ENCODE measurements at places on chromosomes 6 and 20.

DNA sequence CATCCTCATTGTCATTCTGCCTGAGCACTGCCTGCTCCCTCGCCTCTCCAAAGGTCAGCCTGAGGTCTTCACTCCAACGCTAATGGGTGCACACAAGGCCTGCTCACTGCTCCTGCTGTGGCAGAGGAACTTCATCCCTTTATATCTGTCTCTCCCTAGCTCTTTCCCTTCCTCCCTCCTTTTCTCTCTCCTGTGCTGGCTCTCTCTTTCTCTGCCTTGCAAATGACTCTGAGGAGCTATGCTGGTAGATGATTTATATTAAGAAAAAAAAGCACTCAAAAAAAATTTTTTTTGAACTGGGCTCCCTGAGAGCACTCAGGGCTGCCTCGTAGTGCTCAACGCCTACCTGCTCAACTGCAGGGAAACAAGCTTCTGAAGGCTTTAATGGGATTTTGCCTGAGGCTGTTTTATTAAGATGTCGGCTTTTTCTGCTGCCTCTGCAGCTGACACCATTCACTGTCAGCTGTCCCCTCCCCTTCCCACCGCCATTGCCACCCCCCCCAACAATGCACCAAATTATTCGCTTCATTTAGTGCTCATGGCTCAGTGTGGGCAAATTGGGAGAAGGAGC, 137.7 kb upstream of the DEFB112 start:
- DNase-seq: no peak

DNA sequence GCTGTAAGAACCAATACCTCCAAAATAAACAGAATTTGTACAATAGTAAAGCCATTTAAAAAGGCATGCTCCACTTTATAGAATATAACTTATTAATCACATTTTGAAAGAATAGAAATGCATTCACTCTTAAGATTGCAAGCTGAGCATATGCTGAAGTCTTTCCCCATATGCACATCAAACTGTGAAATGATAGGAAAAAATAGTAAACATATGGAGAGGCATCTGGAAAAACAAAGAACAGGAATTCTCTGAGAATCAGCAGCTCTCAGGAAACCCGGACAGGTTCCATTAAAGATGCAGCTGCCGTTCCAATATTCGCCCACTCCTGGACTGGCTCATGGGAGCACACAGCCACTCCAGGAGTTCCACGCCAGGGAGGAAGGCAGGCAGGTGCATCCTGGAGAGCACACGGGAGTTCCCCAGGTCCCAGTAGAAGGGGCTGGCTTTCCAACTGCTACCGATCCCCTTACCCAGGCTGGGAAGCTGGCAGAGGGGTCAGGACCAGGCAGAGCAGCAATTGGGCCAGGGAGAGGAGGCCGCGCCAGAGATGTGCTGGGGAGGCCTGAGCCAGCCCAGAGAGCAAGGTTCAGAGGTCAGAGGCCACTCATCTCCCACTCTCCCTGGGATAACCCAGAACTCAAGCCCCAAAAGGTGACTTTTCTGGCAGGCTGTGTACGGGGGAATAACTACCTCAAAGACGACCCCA, 111.1 kb downstream of the DLL1 start:
- no peak for DNase-seq

DNA sequence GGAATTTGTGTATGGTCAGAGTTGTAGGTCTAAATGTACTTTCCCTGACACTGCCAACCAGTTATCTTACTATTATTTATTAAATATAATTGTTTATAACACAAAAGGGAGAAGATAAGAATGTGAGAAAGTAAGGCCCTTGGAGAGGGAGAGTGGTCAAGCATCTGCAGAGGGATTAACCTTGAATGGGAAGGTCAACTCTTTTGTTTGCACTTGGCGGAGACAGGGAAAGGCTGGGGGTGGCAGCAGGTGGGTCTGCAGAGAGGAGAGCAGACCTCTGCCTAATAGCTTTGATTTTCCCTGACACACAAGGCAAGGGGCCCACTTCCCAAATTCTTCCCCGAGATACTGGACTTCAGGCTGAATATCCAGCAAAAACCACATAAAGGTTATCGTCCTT, 4.2 kb downstream of the LRP11 start:
- DNase-seq: no peak

- DNase-seq: no peak
These were observed 419.1 kb downstream of the CDC5L start for GRCh38 chr6:44806656-44807055.

DNA sequence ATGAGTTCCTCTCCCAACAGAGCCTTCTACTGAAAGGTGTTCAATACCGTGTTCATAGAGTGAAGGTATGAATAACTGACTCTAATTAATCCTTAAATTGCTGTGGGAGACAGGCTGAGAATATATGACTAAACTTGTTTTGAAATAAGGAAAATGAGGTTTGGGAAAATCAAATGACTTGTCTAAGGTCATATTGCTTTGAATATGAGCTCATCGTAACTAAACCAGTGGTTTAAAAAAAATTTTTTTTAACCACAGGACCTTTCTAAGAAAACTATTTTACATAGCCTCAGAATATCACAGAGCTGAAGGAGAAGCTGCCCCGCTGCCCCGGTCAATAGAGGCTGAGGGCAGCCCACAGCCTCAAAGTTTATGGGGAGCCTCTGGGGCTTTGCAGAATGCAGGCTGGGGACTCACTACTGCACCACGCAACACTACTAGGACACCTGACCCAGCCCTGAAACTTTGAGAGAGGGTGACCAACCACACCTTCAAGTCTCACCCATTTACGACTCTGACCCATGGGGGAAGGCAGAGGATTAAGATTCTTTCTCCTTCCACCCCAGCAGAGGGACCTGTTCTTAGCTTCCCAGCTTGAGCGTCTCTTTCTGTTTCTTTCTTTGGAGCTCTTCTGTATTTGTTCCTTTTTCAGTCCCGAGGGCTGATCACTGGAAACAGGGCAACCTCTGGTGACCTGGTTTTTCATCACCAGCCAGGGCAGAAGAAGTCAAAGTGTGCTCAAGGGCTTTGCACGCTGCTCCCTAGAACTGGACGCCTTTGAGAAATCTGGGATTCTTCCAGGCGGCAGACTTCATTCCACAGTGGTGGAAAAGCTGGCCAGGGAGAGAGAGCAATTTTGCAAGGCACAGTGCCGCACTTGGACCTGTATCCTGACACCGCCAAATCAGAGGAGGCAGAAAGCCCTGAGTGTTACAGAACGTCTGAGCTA, 220.2 kb downstream of the ATXN1 start:
- DNase-seq: no peak

DNA sequence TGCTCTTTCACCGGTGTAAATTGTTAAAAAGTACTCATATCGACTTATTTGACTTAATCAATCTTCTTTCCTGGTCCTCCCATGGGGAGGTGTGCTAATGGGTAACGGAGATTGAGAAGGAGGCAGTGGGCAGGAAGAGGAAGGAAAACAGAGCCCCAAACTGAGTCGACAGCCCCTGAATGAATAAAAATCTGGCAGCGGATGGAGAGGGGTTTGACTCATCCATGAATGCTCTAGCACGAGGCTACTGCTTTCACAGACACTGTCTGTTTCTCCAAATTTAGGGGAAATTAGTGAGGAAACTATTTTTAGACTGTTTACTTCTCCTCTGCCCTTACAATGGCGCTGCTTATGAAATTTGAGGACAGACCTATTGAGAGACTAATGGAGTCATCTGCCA, 142.2 kb upstream of the ATXN1 start:
- DNase-seq: no peak
